ENCODE measurements at places on chromosomes 7 and 10. TPM values are rescaled to one million over a fixed set of nuclear protein-coding genes. Genes with fewer than 3 reads are reported as not detected.

PANK1 gene
- total RNA-seq, result 1.5 TPM

- DNase-seq, result no peak
Measured at GRCh38 chr7:51328351-51328801, 11.8 kb upstream of the COBL start.

GRCh38 chr10:117445992-117446391, 70.8 kb upstream of the PDZD8 start:
- DNase-seq, result no peak

DNA sequence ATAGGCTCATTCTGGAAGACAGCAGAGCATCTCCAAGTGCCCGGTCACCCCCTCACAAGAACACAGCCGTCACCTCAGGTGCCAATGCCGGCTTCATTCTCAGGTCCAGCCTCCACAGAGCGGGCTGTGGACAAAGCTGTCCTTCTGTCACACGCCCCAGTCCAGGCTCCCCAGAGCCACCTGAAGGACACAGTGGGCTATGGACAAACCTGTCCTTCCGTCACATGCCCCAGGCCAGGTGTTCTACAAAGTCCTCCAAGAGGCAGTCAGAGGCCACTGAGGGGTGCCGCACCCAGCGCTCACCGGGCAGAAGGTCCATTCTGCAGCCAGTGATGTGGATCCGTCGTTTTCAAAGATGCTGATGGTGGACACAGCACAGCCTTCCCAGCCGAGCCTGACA, 173.2 kb upstream of the PPP2R2D start:
- DNase-seq, result no peak

POU6F2 gene
- not detected for total RNA-seq

- DNase-seq, result no peak
Measured at GRCh38 chr7:149884541-149884940, 10.8 kb downstream of the ATP6V0E2 start.

- no peak for DNase-seq
Measured at GRCh38 chr7:96526496-96526895, 183.2 kb downstream of the SEM1 start.

GRCh38 chr7:99677013-99677647, 2.7 kb downstream of the CYP3A5 start:
- DNase-seq, result no peak

MYOZ1 gene
- total RNA-seq, result 8.5 TPM

ZNF488 gene
- not detected for total RNA-seq

GRCh38 chr7:32536585-32536984, 41.3 kb downstream of the AVL9 start:
- DNase-seq, result no peak

DNA sequence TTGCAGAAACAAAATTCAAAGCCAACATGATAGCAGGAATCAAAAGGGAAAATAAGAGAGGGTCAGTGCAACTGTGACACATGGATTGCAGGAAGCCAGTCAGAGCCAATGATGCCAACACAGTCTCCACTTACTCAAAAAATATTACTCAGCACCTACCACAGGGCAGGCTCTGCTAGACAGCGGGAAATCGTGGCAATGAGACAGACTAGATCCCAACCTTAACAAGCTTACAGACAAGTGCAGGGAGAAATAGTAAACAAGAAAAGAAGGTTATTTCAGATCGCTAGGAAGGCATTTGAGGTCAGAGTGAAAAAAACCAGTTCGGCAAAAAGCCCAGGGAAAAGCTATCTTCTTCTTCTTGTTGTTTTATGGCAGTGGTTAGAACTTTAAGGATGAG, 45.2 kb upstream of the NPFFR1 start:
- DNase-seq, result no peak

- no peak for DNase-seq
Measured at GRCh38 chr10:17227367-17228090, 512 bp upstream of the VIM start.

DNA sequence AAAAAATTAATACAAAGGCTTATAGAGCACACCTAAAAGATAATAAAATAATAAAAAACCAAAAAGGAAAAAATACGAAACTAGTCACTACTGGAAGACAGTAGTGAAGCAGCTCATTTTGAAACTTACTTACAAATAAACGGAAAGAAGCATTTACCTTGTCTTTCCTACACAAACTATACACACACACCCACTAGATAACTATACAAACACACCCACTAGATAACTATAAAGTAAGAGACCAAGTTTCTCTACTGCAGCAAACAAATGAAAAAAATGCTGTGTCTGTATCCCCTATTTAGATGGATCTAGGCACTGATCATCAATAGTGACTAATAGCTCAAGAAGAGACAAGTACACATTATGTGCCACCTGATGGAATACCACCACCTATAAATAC, 49.2 kb downstream of the KIF5B start:
- no peak for DNase-seq

- DNase-seq, result no peak
Measured at GRCh38 chr7:50206453-50207250, 97.9 kb upstream of the IKZF1 start.

- no peak for DNase-seq
Measured at GRCh38 chr10:86321568-86321967, 45.0 kb downstream of the GRID1 start.

GRCh38 chr10:119313644-119314043, 106.3 kb downstream of the GRK5 start:
- no peak for DNase-seq

FAM25G gene
- not detected for total RNA-seq

DNA sequence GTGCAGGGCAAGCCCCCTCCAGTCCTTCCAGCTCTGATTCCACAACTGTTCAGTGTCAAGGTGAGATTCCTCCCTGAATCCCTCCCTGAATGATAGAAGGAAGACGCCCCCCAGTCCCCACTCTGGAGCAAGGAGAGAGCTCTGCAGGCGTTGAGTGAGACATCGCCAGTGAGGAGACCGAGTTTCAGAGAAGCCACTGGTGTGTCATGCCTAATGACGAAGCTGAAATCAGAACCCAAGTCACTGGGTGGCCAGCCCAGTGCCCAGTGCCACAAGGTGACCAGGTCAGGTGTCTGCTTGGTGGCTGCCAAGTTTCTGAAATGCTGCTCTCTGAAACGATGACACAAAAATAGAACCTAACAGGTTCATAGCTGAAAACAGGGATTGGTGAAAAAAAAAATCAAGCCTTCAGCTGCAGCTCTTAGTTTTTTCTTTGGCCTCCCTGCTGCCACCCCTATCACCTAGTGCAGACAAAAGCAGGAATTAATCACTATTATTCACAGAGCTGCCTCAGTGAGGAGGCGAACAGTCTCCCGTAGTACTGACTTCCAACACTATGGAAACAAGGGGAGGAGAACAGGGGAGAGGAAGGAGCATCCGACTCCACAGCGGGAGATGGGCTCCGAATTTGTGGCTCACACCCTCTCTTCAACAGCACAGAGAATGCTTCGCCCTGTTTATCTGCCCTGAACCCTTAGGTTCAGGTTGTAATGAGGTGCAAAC, 153.5 kb downstream of the ARHGAP12 start:
- no peak for DNase-seq

HIBADH gene
- total RNA-seq, result 10.6 TPM

DNA sequence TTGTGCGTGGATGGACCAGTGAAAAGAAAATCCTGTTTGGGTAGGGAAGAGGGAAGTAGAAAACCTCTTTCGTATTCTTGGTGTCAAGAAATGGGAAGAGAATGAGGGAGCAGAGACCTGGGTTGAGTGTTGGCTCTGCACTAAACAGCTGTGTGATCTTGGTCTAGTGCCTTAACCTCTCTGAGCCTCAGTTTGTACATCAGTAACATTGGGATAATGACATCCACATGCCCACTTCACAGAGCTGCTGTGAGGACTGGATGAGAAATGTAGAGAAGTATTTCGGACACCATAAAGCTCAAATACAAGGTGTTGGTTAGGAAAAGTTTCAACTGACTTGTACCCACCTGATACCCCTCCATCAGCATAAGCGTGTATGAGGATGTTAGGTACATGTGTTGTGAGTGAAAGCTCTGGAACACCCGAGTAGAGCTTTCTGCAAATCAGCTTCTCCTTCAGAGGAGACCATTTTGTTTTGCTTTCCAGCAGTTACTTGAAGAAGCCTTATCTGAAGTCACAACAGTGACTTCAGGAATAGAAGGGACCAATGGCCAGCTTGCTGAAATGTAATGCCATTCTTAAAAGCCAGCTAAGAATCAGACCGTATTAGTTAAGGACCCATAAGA, 11.2 kb downstream of the TRIM56 start:
- no peak for DNase-seq

UTF1 gene
- total RNA-seq, result not detected

KCNH2 gene
- total RNA-seq, result not detected

FAM180A gene
- 121 TPM for total RNA-seq

LEP gene
- total RNA-seq, result not detected

GRCh38 chr7:28180364-28181147, at the start of gene JAZF1:
TSS of gene JAZF1 (minus strand) at chr7:28180795.
- DNase-seq, result no peak

DNA sequence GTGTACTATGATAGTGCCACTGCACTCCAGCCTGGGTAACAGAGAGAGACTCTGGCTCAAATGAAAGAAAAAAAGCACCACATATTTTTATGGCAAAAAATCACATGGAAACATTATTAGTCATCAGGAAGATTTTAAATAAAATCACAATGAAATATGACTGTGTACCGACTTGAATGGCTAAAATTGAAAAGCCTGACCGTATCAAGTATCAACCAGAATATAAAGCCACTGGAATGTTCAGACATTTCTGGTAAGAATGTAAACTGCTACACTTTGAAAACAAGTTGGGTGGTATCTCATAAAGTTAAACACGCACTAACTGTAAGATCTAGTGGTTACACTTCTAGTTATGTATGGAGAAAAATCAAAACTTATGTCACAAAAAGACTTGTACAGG, 306.7 kb upstream of the MBL2 start:
- DNase-seq, result no peak

MYO1G gene
- total RNA-seq, result 5.9 TPM

TM9SF3 gene
- 30.4 TPM for total RNA-seq

CH25H gene
- 1.7 TPM for total RNA-seq
